ENCODE measurements at places on chromosomes 6 and 20. TPM values are rescaled to one million over a fixed set of nuclear protein-coding genes. Genes with fewer than 3 reads are reported as not detected.

Gene DOK5
- total RNA-seq: 19.1 TPM

Gene TMEM14C
- 65.1 TPM for total RNA-seq

GRCh38 chr6:93235775-93236174, 183.6 kb downstream of the EPHA7 start:
- H3K36me3 ChIP-seq: no peaks in the 10 kb centered on the region
- H3K27ac ChIP-seq: no peak overlapping the region
- DNase-seq: no peak
- H3K27me3 ChIP-seq: no peaks in the 10 kb centered on the region
- no peak overlapping the region for H3K4me3 ChIP-seq

- H3K36me3 ChIP-seq: no peaks in the 10 kb centered on the region
- no peak overlapping the region for H3K27ac ChIP-seq
- no peak for DNase-seq
- H3K4me3 ChIP-seq: no peak overlapping the region
- H3K4me1 ChIP-seq: no peaks in the 10 kb centered on the region
Observed at GRCh38 chr20:20663841-20664240, 48.6 kb downstream of the RALGAPA2 start.

GRCh38 chr20:61310954-61311353, 58.9 kb downstream of the CDH4 start:
- H3K27me3 ChIP-seq: peaks cover 2% of the 10 kb centered on the region
- no peak for DNase-seq
- no peaks in the 10 kb centered on the region for H3K36me3 ChIP-seq
- H3K4me3 ChIP-seq: no peak overlapping the region
- H3K4me1 ChIP-seq: peaks cover 25% of the 10 kb centered on the region
- no peak overlapping the region for H3K27ac ChIP-seq
